ENCODE measurements at places on chromosomes 4 and X.

- DNase-seq, result no peak
These were observed 121.1 kb upstream of the SORBS2 start for GRCh38 chr4:185933078-185933581.

- DNase-seq, result no peak
These were observed 379.1 kb downstream of the AR start for GRCh38 chrX:67922966-67923365.

DNA sequence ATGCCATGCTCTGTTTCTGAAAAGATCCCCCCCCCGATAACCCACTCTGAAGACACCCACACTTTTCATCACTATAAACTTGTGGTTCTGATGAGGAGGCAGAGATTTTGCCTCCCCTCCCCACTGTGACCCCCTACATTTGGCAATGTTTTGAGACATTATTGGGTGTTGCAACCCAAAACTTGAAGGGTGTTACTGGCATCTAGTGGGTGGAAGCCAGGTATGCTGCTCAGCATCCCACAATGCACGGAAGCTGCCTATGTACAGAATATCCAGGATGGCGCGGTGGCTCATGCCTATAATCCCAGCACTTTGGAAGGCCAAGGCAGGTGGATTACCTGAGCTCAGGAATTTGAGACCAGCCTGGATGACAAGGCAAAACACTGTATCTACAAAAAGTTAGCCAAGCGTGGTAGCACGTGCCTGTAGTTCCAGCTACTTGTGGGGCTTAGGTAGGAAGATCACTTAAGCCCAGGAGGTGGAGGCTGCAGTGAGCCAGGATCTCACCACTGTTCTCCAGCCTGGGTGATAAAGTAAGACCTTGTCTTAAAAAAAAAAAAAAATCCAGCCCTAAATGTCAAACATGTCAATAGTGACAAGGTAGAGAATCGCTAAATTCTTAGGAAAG lies 87.3 kb downstream of the SCD5 start:
- DNase-seq, result no peak

GRCh38 chrX:38060331-38060878 lies 54.1 kb downstream of the SYTL5 start:
- no peak for DNase-seq

DNA sequence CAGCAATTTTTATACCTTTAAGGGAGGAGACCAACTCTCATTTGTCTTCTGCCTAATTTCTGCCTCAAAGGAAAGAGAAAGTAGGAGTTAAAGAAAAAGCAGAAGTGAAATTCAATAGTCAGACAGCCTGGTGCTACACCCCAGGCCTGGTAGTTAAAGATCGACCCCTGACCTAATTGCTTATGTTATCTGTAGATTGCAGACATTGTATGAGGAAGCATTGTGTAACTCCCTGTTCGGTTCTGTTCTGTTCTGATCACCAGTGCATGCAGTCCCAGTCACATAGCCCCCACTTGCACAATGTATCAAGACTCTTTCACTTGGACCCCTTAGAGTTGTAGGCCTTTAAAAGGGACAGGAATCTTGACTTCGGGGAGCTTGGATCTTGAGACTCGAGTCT lies 335.9 kb upstream of the AR start:
- DNase-seq, result no peak
